SK-N-SH treated with all-trans-retinoic acid at 6 μM for 48 hours (cell line): ENCODE measurements at places on chromosomes 7 and 10.

DNA sequence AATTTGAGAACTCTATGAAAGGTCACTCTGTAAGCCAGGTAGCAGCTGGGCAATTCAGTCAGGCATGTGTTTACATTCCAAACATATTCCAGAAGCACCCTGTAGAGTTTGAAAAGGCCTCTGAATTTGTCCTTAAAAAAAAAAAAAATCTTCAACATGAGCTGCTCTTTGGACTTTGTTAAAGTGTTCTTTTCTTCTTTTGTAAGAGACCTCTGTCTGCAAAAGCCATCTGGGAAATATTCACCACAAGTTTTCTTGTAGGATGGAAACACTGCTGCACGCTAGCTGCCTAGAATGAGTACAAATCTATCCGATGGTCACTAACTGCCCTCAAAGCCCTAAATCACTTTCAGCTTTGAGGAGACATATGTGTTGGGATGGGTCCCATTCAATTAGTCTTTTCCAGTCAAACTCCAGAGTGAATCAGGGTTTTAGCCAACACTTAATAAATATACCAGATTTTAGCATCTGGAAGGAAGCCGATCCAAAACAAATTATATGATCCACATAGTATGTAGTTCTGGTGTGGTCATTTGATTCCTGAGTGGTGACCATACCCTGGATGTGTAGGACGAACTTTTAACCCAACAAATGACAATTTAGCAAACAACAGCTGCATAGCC, 85.9 kb downstream of the CD36 start:
- no peak for ATAC-seq

DNA sequence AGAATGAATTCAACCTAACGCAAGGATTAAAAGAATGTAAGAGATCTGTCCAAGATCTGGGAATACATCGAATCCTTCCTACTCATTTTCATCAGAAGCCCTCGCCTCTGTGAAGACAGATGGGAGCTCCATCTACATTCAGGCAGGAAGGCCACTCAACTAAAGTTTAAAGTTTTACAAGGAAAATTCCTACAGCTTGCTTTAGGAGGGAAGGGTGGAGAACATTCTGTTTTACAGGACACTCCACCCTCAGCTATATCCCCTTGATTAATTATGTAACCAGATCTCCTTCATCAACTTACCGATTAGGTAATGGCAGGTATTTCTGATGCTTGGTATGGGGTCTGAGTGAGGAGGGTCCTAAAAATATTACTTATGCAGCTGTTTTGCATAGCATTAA, 5.6 kb upstream of the AHR start:
- ATAC-seq = no peak

DNA sequence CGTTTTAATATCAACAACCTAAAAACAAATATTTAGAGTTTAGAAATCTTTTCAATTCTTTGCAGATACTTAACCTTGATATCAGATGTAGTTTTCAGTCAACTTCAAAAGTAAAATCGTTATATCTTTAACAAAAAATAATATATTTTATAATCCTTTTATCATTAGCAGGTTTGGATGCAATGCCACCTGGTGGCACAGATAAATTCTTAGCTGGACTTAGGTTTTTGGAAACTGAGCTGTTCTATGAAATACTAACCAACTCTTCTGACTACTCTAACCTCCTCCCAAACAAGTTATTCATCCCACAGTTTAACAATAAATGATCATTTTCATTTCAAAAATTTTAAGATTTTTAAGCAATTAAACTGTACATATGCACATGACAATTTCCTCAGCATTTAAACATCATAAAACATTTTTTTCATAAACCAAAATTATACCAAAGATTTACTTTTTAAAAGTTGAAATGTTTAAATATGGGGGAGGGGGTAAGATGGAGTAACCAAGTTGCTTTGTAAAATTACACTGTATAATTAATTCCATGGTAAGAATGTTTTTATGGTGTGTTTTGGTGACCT, 56.9 kb downstream of the HIBADH start:
- peak; percentile 85 for ATAC-seq

- peak; percentile 46 for ATAC-seq
Measured at GRCh38 chr7:29457565-29458011, 106.0 kb upstream of the PRR15 start.

GRCh38 chr10:94630017-94630688, 53.4 kb upstream of the CYP2C18 start:
- ATAC-seq = peak; percentile 56; the same call in 2 of the 3 replicates

DNA sequence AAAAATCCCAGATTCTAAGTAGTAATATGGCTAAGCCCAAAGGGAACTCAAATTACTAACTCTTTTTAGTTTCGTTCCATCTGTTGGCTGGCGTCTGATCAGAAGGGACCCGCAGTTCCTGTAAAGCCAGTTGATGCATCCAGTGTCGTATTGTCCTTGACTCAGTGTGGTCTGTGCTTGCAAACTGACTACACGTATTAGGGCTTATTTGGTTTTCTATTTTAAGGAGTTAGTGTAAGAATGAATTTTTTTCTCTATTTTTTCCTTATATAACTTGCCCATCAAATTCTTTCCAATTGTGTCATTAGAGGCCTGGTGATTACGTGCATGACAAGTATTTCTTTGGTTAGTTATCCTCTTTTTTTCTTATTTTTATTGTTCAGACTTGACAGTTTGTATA, 9.7 kb downstream of the ABCA13 start:
- ATAC-seq = no peak

GRCh38 chr10:1308173-1308961, 252.2 kb downstream of the WDR37 start:
- ATAC-seq = no peak

DNA sequence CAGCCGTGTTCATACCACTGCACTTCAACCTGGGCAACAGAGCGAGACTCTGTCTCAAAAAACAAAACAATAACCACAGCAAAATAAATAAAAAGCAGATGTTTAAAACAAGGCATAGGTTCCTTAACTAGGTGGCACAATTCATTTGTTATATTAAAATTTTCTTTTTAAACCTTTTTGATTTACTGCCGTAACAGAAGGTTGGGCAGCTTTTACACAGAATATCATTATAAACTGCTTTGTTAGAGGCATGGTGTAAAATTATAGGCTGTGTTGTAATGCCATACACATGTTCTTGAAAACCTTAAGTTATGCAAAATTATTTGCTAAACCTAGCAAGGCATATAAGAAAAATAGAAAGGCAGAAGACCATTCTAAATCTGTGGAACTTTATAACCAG, 84.4 kb downstream of the MKLN1 start:
- ATAC-seq = no peak

DNA sequence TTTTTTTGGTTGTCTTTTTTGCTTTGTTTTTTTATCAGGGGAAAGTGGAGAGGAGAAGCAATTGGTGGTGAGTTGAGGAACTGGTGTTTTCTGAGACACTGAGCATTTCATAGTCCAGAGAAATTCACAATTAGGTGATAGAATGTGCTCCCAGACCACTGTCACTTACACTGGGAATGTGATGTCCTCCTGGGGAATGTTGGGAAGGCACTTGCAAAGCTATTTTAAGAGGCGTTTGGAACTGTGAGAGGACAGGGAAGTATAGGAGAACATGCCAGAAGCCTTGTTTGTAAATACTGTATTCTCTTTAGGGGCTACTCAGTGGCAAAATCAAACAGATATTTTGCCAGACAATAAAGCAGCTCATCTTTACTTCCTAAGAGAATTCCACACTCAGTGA, 16.0 kb downstream of the CHRM2 start:
- no peak for ATAC-seq

DNA sequence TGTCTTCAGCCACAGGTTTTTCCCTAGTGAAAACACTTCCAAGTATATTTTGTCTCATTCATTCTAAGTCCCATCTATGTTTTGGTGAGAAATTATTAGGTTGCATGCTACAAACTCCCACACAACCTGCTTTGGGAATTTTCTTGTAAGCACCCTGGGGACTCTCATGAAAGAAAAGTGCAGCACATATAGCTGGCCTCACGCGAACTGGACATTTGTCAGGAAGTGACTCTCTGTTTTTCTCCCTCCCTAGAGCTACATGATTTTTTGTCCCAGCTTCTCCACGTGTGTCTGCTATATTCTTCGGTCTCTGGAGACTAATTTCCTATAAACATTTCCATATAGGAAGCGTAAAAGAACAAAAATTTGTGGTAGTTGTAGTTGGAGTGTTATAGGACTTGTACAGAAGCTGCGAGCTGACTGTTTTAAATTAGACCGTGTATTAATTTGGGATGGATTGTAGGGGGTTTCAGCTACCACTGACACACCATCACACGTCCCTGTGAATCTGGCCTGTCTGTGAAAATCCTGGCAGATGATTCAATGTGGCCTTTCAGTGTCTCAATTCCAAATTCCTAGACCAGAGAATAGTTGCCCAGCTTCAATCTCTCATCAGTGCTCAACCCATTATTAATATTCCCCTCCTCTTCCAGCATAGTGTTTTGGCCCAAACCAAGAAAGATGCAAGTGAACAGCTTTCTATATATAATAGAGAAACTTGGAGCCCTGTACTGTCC, 40.2 kb downstream of the ARL4A start:
- no peak for ATAC-seq

GRCh38 chr7:69109879-69110278, 488.4 kb upstream of the AUTS2 start:
- ATAC-seq = no peak

GRCh38 chr7:8379264-8379663, 54.1 kb upstream of the NXPH1 start:
- ATAC-seq = no peak

DNA sequence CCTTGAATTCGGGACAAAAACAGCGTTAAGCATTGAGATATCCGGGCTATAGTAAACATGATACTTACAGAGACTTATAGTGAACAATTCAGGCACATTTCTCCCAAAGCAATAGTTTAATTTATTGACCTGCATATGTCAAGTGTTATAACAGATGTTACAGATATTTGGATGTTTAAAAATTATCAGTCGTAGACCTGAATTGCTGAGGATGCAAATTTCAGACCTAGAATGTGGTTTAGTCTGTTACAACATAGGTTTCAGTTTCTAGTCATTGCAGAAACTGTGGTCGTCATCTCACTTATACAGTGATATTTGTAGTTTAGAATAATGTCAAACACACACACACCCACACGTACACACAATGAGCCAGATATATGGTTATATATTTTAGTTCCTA, 85.2 kb downstream of the VTI1A start:
- no peak for ATAC-seq

- peak; percentile 18 for ATAC-seq
Measured at GRCh38 chr7:94394437-94395140, at the start of gene COL1A2. Gene COL1A2 (plus strand): TSS chr7:94394895. CDS start chr7:94395032, 137 bp downstream.

DNA sequence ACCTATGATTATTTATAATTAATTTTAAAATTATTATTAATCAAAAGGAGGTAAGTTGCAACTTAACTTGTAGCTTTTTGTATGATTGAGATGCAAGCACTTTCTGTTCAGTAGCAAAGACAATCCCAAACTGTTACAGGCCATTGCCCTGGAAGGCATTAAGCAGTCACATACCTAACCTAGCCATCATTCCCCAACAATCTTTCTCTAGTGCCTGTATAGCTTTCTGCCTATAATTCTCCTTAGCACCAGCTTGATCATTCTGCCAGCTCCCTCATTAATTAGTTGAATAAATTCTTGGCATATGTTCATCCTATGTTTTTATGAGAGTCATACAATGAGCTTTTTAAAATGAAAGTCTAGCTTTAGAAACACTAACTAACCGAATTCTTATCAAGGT, 178.9 kb upstream of the TMEM106B start:
- ATAC-seq = peak; percentile 35; the same call in 1 of the 3 replicates

- ATAC-seq = no peak
Measured at GRCh38 chr7:50603287-50603686, 38.1 kb upstream of the DDC start.

- peak; percentile 82 for ATAC-seq
Measured at GRCh38 chr10:17290226-17290625, 62.2 kb downstream of the VIM start.

DNA sequence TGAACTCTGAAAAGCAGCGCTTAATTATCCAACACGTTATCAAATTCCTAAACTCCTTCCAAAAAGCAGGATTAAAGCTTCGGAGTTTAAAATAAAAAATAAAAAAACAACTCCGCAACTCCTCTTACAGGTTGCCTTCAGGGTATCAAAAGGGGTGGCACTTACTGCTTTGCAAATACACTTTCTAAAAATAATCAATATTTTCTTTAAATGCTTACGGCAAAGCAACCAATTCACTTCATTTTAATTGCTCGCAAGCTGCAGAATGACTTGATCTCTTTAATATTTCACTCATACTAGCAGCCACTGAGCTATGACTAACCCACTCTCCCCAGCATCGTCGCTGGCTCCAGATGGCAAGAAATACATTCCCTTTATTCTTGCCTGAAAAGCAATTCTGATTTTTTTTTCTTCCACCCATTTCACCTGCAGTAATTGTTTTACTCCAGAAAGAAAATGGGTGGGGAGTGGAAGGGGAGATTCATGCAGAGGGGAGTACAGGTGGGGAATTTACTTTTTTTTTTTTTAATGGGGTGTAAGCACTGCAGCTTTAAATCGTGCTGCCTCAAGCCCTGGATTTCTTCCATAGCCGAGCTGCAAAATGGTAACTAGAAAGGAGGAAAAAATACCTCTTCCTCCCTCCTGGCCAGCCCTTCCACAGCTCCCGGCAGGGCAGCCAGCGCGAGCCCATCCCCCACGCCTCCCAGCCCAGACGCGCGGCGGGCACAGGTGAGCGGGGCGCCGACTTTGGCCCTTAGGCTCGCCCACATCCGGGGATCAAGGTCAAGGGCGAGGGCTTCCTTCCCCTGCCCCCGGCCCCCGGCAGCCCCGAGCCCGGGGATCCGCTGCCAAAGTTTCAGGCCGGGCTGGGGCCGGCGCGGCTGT, 54.2 kb upstream of the FHIP2A start:
- peak; percentile 86 for ATAC-seq

DNA sequence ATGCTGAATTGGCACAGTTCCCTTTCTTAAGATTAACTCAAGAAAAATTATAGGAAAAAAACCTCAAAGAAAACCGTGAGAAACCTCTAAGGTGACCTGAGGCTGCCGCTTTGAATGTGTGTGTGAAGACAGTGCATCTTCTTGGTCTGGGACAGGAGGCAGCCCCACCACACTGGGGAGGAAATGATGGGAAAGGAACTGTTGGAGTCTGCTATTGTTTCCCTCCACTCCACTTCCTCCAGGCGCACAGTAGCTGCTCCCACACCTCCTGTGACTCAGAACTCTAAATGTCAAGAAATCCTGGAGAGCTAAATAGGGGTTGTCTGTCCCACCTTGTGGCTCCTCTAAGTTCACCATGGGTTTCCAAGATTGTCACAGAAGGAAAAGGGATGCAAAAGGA, 179.4 kb downstream of the PDE1C start:
- ATAC-seq = no peak

- ATAC-seq = no peak
Measured at GRCh38 chr10:53127686-53128085, 355.1 kb upstream of the MBL2 start.

GRCh38 chr10:87635498-87636312, 24.0 kb upstream of the PAPSS2 start:
- ATAC-seq = peak; percentile 86

- ATAC-seq = no peak
Measured at GRCh38 chr7:100191775-100192174, 14.1 kb downstream of the STAG3 start.

DNA sequence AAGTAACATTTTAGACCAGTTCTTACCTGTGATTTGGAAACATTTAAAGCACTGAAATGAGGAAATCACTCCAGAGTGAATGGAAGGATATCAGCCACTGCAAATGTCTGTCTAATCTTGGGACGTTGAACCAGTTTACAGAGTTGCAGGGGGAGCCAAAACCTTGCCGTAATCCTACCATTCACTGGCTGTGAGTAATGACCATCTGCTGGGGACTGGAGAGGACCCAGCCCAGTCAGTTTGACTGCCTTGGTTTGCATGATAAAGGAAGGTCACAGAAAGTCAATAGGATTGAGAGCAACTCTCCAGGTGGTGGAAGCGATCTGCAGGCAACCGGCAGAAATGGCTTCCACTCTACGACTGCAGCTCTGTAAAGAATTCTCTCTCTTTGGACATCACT, 167.2 kb downstream of the AKR1D1 start:
- no peak for ATAC-seq
